ENCODE measurements at places on chromosomes 7 and 10.

DNA sequence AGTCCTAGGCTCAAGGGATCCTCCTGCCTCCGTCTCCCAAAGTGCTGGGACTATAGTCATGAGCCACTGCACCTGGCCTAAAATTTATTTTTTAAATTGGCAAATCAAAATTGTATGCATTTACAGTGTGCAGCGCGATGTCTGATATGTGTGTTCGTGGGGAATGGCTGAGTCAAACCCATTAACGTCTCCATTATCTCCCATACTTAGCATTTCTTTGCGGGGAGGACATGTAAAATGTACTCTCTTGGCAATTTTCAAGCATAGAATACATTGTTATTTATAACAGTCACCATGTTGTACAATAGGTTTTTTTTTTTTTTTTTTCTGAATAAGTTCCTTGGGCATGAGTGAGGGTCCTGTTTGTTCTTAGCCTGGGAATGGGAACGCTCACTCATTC, 3.8 kb downstream of the TMEM184A start:
- DNase-seq, result no peak

- no peak for DNase-seq
Observed at GRCh38 chr7:26958834-26959233, 94.4 kb upstream of the SKAP2 start.

DNA sequence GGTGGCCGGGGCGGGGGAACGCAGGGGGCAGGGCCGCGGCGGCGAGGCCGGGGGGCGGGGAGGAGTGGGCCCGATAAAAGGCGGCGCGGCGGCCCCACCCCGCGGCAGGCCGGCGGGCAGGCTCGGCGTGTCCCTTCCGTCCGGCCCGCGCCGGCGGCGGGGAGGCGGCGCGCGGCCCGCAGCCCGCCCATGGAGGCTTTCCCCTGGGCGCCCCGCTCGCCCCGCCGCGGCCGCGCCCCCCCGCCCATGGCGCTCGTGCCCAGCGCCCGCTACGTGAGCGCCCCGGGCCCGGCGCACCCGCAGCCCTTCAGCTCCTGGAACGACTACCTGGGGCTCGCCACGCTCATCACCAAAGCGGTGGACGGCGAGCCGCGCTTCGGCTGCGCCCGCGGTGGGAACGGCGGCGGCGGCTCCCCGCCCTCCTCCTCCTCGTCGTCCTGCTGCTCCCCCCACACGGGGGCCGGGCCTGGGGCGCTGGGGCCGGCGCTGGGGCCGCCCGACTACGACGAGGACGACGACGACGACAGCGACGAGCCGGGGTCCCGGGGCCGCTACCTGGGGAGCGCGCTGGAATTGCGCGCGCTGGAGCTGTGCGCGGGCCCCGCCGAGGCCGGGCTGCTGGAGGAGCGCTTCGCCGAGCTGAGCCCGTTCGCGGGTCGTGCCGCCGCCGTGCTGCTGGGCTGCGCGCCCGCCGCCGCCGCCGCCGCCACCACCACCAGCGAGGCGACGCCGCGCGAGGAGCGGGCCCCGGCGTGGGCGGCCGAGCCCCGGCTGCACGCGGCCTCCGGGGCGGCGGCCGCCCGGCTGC, at the start of gene NANOS1:
Gene NANOS1 (plus strand): TSS at position 102 of the 808 bp plus-strand sequence. CDS start 88 bp downstream, at position 190.
- DNase-seq, result no peak

GRCh38 chr7:131610007-131610406, 53.6 kb upstream of the PODXL start:
- DNase-seq, result no peak

DNA sequence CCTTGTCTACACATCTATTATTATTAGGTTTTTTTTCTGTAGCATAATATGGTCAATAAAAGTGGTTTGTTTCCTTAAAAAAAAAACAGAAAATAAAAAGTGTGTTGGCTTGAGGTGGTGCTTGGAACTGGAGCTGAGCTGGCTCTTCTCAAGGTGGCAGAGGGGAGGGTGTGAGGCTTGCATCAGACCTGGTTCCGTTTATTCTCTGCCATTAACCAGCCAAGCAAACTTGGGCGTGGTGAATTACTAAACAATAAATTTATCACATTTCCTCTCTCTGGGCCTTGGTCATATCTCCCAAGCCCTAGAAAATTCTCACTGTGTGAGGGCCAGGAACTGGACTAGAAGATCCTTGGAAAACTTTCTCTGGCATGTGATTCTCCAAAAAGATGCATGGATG, 427.5 kb upstream of the MKI67 start:
- DNase-seq, result no peak

GRCh38 chr7:41232086-41232485, 470.8 kb downstream of the INHBA start:
- no peak for DNase-seq

DNA sequence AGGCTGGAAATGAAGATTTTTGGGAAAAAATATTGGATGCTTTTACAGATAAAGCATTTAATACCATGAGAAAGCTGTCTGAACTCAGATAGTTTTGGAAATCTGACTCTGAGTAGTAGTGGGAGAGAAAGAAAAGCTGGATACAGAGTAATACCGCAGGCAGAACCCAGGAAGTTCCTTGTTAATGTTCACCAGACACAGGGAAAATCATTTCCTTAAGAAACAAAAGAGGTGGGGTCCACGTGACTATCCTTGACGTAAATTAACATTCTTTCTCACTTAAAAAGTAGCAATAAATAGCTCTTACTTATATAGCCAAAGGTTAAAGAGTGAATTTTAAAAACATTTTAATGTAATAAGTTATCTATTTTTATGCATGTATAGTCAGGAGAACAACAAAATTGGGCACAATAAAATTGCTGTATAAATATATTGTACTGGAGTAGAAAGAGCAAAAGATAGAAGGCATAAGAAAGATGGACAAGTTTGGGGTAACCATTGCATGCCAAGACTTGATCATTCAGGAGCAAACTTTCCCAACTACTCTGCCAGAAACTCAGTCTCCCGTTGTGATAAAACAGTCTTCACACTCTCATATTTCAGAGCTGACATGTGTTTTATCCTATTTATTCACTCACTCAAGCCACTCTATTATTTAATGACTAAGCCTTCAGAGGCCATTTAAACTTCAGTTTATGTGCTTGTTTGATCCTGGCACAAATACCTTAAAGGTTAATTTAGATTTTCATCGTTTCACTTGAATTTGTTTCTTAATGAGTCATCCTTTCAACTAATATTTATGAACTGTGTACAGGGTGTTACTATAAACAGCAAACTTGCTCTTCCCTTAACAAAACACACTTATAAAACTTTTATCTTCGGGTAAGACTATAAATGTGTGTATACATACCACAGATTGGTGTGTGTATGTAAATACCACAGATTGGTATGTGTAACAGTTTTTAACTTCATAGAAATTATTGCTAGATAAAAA, 143.1 kb downstream of the GNAI1 start:
- no peak for DNase-seq

- no peak for DNase-seq
Observed at GRCh38 chr10:127125331-127125730, 71.1 kb downstream of the INSYN2A start.

- no peak for DNase-seq
Observed at GRCh38 chr7:23491502-23491901, 21.2 kb upstream of the IGF2BP3 start.

DNA sequence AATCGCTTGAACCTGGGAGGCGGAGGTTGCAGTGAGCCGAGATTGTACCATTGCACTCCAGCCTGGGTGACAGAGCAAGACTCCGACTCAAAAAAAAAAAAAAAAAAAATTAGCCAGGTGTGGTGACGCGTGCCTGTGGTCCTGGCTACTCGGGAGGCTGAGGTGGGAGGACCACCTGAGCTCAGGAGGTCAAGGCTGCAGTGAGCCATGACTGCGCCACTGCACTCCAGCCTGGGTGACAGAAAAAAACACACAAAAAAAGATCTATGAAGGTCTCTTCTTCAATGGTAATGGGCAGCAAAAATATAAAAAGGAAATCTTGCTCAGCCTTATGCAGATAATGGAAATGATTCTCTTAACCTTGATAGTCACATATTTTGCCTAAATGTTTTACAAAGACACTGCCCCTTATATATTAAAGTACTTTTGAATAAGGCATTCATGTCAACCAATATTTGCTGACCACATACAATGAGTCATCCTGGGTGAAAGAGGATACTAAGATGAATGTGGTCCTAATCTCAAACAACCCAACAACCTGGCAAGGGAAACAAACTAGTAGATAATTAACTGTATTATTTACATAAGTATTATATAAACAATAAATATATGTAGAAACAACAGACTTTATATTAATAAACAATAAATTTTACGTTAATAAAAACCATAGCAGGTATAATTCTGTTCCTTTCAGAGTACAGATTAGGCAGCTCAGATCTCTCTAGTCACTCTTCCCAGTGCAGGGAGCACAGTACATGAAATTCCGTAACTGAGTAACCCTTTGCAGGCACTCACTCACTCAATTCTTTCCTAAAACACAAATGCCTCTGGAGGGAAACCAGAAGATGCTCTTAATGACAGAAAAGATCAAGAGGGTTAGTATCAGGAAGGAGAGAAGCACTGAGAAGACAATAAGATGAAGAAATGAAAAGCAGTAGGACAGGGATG, 8.1 kb downstream of the TOMM7 start:
- DNase-seq, result no peak

GRCh38 chr10:18767981-18768380, 108.8 kb downstream of the ARL5B start:
- no peak for DNase-seq

- DNase-seq, result no peak
Observed at GRCh38 chr10:60817398-60817805, 39.1 kb downstream of the CDK1 start.

DNA sequence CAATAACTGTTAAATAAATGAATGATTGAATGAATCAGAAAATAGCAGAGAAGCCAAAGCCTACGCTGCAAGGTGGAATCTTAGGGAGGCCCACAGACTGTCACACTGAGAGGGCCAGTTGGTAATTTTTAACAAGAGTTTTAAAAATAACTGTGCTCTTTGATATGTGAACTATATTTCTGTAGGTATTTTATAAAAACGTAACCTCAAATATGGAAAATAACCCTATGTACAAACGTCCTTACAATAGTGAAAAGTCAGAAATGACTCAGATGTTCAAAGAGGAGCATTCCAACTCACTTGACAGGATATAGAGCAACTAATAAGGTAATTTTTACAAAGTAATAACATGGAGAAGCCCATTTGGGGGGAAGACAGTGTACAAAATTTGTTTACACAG, 18.9 kb upstream of the TMEM273 start:
- DNase-seq, result no peak

DNA sequence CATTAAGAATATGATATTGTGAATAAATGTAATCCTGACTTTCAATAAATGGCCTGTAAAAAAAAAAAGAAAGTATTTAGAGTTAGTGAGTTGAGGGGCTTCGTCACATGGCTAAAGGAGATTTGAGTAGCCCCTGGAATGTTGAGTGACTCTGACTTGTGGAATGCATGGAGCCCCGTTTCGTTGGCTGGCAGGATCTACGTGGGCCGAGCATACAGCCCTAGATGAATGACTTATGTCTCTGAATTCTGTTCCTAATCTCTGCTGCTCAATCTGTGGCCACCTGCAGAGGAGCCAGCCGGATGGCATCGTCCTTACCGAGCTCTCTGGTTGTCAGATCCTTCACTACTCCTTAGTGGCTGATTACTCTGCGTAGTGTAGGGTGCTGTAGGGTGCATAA, 155.7 kb downstream of the MGMT start:
- no peak for DNase-seq

DNA sequence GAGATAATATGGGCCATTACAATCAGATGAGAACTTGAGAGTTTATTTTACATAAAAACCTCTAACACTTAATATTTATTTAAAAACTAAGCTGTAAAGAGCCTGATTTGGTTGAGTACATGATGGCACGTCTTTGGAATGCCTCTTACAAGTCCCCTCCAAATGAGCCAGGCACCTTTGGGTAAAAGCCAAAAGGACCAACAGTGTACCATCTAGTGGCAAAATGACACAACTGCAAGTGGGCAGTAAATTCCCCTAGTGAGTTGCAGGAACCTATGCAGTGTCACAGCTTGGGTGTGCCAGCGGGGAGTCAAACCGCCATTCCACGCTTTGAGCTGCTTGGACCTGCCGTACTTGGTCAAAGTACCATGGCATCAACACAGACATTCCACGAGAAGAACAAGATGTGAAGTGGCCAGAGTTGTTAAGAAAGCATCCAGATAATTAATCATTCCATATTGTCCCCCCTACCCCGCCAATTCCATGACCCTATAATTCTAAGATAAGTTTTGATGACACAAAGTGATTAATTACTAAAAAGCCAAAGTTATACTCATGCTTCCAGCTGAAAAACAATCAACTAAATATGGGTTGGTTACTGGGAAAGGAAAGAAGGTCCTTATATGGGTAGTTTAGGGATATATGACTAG, 115.2 kb downstream of the SORBS1 start:
- peak; percentile 5 for DNase-seq

DNA sequence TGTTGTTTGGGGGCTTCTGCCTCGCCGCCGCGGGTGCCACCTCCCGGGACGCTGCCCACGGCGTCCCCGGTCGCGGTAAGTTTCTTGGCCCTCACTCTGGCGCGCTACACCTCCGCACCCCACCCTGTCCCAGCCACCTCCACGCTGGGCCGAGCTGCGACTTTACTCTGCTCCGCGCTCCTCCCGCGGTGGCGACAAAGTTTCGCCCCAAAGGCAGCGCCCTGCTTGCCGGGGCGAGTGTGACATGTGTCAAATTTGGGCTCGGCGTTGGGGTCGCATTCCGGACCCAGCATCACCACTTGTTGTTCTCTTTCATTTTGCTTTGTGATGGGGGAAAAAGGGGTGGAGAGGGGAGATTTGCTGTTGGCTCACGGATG, 167.7 kb upstream of the PPP1R3A start:
- no peak for DNase-seq

GRCh38 chr10:62851442-62851841, 35.3 kb upstream of the EGR2 start:
- DNase-seq, result no peak

DNA sequence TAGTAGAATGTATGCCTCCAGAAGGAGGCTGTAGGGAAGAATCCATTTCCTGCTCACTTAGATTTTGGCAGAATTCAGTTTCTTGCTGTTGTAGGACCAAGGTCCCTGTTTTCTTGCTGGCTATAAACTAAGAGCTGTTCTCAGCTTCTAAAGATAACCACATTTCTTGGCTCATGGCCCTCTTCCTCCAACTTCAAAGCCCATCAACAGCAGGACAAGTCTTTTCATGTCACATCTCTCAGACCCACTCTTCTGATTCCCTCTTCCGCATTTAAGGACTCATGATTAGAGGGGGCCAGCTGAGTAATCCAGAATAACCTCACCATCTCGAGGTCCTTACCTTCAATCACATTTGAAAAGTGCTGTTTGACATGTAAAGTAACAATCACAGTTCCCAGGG, 8.2 kb upstream of the LSM8 start:
- no peak for DNase-seq

- no peak for DNase-seq
Observed at GRCh38 chr10:29922892-29923291, 136.5 kb downstream of the JCAD start.
